ENCODE measurements at places on chromosomes 5 and 9.

- no peak for DNase-seq
These were observed 174.7 kb downstream of the GAS1 start for GRCh38 chr9:86772635-86772993.

GRCh38 chr9:129458155-129458661 is 162.7 kb downstream of the C9orf50 start:
- peak; percentile 55 for DNase-seq

GRCh38 chr5:173191561-173191960 is 43.4 kb downstream of the NKX2-5 start:
- no peak for DNase-seq

- DNase-seq: no peak
These were observed 124.5 kb downstream of the C5orf15 start for GRCh38 chr5:133843911-133844310.

GRCh38 chr5:73437101-73437776 is 11.3 kb downstream of the FOXD1 start:
- DNase-seq: no peak
